Activated CD8-positive, alpha-beta memory T cell treated with anti-CD3 and anti-CD28 coated beads for 24 hours (primary cell): ENCODE measurements at places on chromosomes 13 and 19.

DNA sequence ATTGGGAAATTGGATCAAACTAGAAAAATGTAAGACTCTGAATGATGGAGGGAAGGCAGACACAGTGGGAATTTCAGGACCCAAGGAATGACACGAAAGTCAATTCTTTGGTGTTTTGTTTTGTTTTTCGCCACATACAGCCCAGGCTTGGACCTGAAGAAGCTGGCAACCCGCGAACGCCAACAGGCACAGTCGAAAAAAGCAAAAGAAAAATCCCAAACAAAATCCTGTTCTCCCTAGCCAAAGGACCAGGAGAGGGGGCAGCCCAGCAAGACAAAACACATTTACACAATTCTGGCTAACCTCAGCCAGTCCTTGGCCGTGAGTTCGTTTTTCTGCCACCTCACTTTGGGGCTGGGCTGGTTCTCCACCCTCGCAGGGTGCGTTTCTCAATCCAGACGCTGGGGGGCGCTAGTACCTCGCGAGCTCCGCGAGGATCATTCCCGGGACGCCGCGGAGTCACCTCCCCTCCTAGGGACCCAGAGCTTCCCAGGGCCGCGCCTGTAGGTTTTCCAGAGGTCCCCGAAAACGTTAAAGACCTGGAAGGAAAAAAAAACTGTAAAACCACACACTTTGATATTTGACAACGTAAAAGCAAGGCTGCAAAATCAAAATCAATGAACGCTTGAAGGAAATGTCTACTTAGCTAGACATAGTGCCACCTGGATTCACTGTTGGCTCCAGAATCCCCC, 34.9 kb upstream of the TPM4 start:
- peak; percentile 92 for DNase-seq

GRCh38 chr13:91482427-91482826, 84.0 kb downstream of the GPC5 start:
- no peak for DNase-seq

DNA sequence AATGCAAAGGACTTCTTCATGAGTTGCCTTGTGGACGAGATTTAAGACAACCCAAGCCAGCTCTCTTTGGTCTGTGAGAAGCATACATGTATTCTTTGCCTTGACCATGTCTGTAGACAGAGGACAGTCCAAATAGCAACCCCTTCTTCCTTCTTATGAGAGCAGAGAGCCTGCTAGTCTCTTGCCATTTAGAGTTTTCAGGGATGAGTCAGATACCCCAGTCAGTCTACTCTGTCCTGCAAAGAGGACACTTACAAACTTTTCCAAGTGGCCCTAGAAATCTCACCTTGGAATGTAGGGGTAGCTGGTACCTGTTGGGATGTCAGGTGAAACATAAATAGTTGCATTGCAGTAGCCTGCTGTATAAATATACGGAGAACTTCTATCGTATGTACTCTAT, 36.7 kb downstream of the DNAJC3 start:
- DNase-seq, result no peak

DNA sequence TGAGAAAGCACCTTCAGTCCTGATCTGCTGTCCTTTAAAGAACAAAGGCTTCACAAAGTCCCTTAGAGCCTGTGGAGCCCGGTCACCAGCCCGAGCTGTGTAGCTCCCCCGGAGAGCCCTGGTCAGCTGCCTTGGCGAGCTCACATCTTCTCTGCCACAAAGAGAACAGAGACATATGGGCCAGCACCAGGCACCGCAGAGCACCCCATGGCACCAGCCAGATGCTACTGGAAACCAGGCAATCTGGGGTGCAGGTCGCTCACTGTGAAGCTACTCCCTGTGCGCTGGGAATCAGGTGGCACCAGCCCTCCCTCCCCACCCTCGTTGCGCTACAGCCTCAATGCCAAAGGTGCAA, 44.3 kb upstream of the F7 start:
- DNase-seq, result no peak

GRCh38 chr19:58229255-58229639, 533 bp downstream of the ZNF544 start:
- DNase-seq, result no peak

- DNase-seq, result no peak
Measured at GRCh38 chr19:51615991-51616390, 14.2 kb downstream of the SIGLEC5 start.

DNA sequence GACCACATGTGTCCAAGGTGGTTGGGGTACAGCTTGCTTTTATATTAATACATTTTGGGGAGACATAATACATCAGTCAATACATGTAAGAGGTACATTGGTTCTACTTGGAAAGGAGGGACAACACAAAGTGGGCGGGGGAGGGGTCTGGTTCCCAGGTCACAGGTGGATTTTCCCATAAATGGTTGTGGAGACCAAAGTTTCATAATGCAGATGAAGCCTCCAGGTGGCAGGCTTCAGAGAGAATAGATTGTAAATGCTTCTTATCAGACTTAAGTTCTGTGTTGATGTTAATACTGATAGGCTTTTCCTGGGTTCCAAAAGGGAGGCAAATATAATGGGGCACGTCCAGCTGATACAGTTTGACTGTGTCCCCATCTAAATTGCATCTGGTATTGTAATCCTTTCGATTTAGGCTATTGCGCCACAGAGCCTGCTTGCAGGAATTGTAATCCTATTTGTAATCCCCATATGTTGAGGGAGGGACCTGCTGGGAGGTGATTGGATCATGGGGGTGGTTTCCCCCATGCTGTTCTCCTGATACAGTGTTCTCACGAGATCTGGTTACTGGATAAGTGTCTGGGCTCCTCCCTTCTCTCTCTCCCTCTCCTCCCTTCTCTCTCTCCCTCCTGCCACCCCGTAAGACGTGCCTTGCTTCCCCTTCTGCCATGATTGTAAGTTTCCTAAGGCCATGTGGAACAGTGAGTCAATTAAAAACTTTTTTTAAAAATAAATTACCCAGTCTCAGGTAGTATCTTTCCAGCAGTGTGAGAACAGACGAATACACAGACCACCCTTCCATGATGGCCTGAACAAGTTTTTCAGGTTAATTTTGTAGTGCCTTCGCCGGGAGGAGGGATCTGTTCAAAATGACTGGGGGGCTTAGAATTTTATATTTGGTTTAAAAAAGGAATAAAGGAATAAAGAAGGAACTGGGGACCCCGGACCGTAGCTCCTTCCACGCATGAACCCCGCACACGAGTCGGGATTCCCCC, 44.9 kb downstream of the ZNF823 start:
- DNase-seq, result no peak

DNA sequence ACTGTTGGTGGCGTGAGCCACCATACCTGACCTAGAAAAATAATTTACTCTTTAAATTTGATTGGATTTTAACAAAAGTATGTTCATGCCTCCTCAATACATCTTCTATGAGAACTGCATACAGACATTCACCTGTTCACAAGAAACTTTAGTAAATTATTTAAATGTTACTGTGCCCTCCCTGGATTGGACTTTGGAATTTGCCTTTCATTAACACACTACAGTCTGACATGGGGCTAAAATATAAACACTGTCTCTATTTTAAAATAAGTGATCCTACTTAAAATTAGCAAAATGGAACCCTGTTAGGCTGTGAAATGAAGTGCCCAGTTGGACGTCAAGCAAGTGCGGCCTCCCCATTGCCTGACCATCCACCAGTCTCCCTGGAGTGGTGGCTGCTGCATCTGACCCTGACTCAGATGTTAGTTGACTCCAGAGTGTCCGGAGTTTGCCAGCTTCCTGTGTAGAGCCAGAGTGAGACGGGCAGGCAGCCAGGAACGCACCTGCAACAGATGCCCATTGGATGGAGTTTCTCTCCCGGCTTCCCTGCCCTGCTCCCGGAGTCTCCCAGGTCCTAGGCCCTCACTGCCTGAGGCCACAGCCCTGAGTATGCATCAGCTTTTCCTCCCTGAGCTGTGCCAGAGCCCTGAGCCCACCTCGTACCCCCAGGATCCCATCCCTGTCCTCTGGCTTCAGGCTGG, 45.9 kb upstream of the ATP11A start:
- DNase-seq, result no peak

DNA sequence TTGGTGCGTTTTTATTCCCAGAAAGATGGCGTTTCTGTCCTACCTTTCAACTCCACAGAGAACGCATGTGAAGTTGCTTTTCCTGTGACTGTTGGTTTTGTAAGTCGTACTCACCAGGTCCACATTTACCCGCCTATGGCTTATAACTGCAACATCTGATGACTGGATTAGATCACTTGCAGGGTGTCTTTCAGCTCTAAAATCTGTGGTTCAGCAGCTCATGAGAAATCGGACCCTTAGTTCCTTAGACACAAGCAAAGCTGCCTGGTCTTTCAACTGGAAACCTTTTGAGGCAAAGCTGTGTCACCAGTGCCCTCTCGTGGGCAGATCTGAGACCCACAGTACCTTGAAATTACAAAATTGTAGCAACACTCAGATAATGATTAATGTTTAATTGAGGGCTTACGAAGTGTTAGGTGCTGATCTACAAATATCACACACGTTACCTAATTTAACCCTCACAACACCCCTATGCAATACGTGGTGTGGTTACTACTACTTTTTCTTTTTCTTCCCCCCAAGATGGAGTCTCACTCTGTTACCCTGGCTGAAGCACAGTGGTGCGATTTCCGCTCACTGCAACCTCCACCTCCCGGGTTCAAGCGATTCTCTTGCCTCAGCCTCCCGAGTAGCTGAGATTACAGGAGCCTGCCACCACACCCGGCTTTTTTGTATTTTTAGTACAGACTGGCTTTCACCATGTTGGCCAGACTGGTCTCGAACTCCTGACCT, 65.4 kb downstream of the RUBCNL start:
- peak; percentile 86 for DNase-seq

DNA sequence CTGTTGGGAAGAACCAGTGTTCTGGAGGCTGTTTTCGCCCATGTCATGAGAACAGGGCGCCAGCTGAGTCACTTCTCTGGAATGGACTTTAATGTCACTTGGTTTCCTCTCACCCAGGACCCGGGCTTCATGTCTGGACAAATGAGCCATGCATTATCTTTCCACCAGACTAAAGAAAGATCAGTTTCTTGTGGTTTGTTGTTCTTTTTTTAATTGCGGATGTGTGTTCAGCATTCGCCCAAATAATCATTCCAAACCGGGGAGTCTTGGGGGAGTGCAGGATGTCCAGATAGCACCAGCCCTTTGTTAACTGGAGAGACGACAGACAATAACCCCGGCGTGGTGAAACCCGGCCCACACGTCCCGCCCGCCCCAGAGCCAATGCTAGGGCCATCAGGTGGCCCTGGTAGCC, 102.5 kb downstream of the COL4A2 start:
- DNase-seq, result no peak

DNA sequence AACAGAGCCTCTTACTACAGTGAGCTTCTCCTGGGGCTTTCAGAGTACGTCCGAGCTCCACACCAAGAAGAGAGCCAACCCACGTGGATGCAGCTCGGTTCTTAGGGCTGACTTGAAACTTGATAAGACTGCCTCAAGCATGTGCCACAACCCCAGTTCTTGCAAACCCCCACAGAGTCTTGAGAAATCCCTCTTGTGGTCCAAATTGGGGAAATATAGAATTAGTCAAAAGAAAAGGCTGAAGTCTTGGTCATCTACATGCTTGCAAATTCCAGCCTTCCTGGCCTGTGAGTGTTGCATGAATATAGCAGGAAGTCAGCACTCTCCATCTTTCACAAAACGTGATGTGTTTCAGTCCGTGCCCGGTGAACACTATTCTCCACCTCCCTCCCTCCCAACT, 95.2 kb downstream of the GGACT start:
- DNase-seq, result no peak

DNA sequence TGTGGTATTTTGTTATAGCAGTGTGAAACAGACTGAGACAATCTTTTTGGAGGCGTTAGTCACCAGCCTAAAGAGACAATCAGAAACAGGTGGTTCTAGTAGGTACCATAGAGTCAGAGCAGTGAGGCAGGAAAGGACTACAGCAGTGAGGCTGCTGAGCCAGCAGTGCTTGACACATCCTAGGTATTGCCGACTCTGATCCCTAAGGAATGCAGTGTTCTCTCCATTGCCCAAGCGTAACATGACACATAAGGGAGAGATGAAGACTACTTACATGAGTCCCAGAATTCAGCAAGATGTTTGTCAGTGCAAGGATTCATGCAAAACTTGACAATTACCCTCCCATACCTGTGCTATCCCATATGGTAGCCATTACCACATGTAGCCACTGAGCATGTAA, 62.4 kb upstream of the XPO4 start:
- DNase-seq, result no peak

DNA sequence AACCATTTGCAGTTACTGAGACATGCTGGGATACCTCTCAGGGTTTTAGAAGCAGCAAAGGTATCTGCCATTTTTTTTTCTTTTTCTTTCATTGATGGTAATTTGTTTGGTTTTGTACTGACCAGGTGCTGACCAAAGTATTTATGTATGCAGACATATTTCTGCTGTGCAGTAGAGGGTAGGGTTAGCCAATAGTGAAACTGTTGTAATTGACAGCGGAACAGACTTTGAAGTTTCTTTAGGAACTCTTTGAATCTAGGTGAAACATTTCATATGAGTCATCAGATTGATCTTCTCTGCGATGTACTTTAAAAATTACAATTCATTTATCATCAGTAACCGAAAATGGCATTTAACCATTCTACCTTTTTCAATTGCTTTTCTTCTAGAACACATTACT, 63.0 kb downstream of the ITGBL1 start:
- no peak for DNase-seq

GRCh38 chr13:24861617-24862362, 97.8 kb downstream of the RNF17 start:
- no peak for DNase-seq

DNA sequence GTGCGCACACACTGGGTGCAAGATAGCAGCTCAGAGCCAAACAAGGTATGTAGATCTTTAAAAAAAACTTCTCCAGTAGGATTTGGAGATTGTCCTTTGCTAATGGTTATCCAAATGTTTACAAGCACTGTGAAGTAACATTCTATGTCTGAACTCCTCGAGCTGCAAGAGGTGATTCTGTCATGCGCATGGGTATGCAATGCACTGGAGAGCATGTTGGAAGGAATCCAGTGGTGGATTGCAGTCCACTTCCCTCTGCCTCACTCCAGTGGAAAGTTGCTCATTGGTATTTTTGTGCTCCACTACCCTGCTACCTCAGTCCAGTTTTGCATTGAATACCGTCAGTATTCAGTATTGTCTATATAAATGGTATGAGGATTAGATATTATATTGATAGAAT, 132.1 kb downstream of the ATP8A2 start:
- DNase-seq, result no peak

- no peak for DNase-seq
Measured at GRCh38 chr13:70812481-70812880, 704.2 kb upstream of the KLHL1 start.
